ENCODE measurements at places on chromosomes 4 and X.
A peak's percentile ranks its signal among the peaks of the same experiment; 100 is the strongest.

DNA sequence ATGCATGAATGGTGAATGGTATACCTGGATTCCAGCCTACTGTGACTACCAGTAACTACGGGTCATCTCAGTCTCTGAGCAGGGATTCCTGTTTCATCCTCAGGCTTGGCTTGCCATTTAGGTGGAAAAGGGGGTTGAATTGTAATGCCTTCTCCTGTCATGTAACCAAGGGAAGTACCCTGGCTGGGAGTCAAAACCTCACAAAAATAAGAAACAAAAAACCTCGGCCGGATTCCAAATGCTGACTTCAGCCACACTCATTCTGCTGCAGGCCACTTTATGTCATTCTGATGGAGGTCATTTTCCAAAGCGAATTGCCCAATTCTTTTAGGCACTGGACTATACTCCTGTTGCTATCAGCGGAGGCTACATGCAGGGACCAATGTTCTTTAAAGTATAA is 324.7 kb downstream of the LDB2 start:
- no peak for DNase-seq

GRCh38 chr4:55183926-55184599 is 58.7 kb upstream of the KDR start:
- DNase-seq: peak; percentile 75

GRCh38 chr4:122671919-122672490 is 51.1 kb upstream of the IL21 start:
- no peak for DNase-seq

DNA sequence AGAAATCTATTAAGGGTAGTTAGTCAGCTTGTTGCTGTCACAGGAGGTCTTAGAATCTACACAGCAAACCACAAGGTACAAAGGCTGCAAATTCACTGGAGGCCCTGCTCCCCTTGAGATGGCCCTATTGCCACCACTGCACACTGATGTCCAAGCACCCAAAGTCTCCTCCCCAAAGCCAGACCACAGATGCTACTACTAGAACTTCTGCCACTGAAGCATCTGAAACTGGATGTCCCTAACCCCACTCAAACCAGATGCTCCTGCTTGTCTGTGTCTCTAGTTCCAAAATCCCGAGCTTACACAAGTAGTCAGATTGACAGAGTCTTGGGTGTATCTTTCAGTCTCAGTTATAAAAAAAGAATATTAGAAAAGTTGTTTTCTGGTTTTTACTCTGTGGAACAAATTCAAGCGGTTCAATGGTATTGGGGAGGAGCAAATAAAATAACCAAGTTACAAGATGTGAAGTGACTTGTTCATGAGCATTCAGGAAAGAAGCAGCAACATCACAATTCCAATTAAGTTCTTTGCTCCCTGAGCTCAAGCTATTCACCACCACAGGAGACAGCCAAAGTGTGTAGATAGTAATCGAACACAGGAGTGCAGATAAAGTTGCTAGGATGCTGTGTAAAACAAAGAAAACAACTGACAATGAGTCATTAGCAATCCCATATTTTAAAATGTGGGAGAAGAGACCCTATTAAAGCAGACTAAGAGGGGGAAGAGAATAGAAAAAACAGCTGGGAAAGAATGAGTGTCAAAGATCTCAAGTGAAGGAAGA is 352.3 kb downstream of the PDGFC start:
- DNase-seq: no peak

- no peak for DNase-seq
Observed at GRCh38 chrX:143472347-143472938, 44.8 kb downstream of the SPANXN3 start.

GRCh38 chr4:8782135-8782534 is 89.5 kb downstream of the HMX1 start:
- DNase-seq: no peak

- DNase-seq: no peak
Observed at GRCh38 chr4:121070696-121071639, 1.4 kb downstream of the NDNF start.

DNA sequence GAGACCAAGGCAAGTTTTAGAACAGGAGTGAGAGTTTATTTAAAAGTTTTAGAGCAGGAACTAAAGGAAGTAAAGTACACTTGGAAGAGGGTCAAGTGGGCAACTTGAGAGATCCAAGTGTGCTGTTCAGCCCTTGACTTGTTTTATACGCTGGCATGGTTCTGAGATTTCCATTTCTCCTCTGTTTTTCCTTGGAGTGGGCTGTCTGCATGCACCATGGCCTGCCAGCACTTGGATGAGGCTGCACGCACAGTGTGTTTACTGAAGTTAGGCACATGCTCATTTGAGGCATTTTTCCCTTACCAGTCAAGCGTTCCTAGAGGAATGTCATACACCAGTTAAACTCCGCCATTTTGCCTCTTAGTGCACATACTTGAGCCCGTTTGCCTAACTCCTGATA is 8.7 kb upstream of the ZNF674 start:
- DNase-seq: no peak

GRCh38 chrX:106588801-106589200 is 23.0 kb upstream of the RADX start:
- no peak for DNase-seq

DNA sequence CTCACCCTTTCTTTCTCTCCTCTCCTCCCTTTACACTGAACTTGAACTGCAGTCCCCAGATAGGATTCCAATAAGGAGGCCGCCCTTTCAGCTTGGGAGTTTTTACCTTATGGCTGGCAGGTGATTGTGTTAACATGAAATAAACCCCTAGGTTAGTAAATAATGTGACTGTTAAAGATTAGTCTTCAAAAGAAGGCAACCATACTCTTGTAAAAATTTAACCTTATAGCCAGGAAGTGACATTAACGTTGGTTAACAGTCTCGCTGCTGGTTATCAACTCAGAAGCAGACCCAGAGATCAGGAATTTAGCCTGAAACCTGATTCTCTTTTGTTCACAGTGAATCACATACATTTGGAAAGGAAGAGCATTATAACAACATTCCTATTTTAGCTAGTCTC is 15.2 kb downstream of the FHDC1 start:
- no peak for DNase-seq

DNA sequence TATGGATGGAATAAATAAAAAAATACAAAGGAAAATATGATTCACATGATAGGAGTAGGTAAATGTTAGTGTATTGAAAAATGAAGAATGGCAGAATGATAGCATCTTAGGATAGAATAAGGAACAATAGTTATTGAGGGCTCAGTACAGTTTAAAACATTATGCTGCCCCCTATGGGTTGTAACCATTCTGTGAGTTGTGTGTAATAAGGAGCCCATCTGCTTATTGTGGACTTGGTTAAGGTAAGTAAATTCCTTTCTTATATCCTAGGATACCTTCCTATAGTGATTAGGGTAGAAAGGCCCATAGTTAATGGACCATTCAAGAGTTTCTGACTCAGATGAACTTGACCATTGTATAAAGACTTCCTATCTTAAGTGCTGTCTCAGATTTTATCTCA is 195.8 kb downstream of the PDHA2 start:
- no peak for DNase-seq

DNA sequence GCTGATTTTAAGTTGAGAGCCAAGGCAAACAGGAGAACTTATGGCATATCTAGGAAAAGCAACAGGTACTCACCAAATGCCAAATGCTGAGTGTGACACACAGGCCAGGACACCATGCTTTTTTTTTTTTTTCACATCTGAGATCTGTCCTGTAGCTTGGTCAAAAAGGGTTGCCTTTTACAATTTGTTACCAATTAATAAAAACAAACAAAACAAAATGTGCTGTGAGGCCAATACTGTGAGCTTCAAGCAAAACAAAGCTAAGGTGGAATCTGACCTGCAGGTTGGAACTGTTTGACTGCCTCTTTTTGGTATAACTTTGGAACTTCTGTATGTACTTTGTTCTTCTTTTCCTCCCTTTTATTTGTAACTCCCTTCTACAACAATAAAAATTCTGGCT is 548.5 kb upstream of the IGFBP7 start:
- DNase-seq: no peak
